Neural crest cell (in vitro differentiated cells): ENCODE measurements at places on chromosomes 13 and 19.
A peak's percentile ranks its signal among the peaks of the same experiment; 100 is the strongest.

- no peak overlapping the region for H3K27ac ChIP-seq
- H3K36me3 ChIP-seq: peaks cover 49% of the 10 kb centered on the region
- DNase-seq: no peak
- H3K27me3 ChIP-seq: peaks cover 3% of the 10 kb centered on the region
- peak overlapping the region; percentile 99 for H3K4me3 ChIP-seq
These were observed 1.6 kb upstream of the ZNF567 start for GRCh38 chr19:36685835-36686234.

- H3K4me3 ChIP-seq: no peak overlapping the region
- H3K4me1 ChIP-seq: peaks cover 10% of the 10 kb centered on the region
- H3K27me3 ChIP-seq: no peaks in the 10 kb centered on the region
These were observed 89.4 kb downstream of the DPF1 start for GRCh38 chr19:38134540-38135149.

- no peak for DNase-seq
- no peak overlapping the region for H3K27ac ChIP-seq
- no peaks in the 10 kb centered on the region for H3K36me3 ChIP-seq
- no peak overlapping the region for H3K4me3 ChIP-seq
- peaks cover 15% of the 10 kb centered on the region for H3K27me3 ChIP-seq
- H3K4me1 ChIP-seq: peaks cover 4% of the 10 kb centered on the region
These were observed 1.4 kb downstream of the KASH5 start for GRCh38 chr19:49389406-49389805.

DNA sequence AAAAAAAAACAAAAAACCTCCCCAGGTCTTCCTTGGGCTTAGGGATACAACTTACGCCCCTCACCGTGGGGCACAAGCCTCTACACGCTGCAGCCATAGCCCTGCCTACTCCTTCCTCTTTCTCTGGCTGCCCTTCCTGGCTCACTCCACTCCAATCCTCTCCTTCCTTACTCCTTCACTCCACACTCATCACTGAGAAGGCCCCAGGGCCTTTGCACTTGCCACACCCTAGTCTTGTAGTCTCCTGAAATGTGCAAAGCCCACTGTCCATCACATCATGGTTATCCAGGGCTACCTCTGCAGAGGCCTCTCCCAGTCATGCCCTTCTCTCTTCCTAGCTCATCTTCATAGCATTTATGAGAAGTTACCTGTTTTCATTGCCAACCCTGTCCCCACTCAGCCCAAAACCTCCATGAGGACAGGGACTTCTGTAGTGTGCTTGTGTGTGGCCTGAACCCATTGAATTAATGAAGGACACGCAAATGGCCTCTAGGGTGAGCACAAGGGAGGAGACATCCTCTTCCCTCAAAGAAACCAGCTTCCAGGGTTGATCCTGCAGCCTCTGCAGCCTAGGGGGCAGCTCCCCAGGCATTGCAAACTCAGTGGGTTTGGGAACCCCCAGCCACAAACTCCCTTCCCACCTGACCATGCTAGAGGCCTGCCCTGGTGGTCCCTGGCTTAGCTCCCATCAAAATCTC is 7.9 kb upstream of the HSH2D start:
- no peak for DNase-seq
- no peak overlapping the region for H3K27ac ChIP-seq
- H3K4me1 ChIP-seq: no peaks in the 10 kb centered on the region
- H3K27me3 ChIP-seq: no peaks in the 10 kb centered on the region
- H3K4me3 ChIP-seq: no peak overlapping the region

GRCh38 chr19:45151821-45152503 is 8.8 kb downstream of the NKPD1 start:
- H3K4me1 ChIP-seq: peaks cover 9% of the 10 kb centered on the region
- H3K27ac ChIP-seq: no peak overlapping the region
- H3K36me3 ChIP-seq: no peaks in the 10 kb centered on the region
- no peak for DNase-seq
- H3K4me3 ChIP-seq: peak overlapping the region; percentile 74
- H3K27me3 ChIP-seq: peaks cover 33% of the 10 kb centered on the region

DNA sequence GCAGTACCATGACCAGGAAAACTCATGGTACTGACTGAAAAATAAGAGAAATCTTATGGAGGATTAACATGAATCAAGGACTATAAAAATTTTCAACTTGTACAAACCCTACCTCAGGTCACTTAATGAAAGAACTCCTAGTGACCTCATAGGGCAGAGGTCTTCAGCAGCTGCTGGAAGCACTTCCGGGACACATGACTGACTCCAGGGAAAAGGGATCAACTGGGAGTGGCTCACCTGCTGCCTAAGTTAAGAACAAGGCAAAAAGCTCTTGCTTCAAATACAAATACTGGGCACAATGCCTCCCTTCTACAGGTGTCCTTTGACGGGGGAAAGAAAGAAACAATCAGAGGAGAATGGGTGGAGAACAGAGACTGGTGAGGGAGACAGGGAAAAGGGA is 18.6 kb downstream of the DOCK9 start:
- DNase-seq: no peak
- no peak overlapping the region for H3K4me3 ChIP-seq
- H3K27ac ChIP-seq: no peak overlapping the region
- peaks cover 7% of the 10 kb centered on the region for H3K4me1 ChIP-seq
- H3K27me3 ChIP-seq: no peaks in the 10 kb centered on the region

DNA sequence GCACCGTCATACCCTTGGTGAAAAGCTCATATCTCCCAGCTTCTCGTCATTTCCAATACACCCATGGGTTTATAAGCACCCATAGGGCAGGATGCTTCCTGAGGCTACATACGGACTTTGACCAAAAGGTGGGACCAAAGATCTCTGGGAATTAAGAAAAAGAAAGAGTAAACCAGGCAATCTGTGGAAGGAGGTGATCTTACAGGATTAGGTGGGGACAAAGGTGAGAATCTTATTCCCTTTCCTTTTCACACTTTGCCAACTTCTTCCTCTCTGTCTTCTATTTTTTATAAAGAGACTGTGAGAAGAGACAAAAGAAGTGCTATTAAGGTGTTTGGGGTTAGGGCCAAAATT is 172.0 kb downstream of the DLEU7 start:
- DNase-seq: no peak
- no peaks in the 10 kb centered on the region for H3K27me3 ChIP-seq
- no peak overlapping the region for H3K4me3 ChIP-seq
- H3K4me1 ChIP-seq: peaks cover 40% of the 10 kb centered on the region
- H3K27ac ChIP-seq: no peak overlapping the region
- no peaks in the 10 kb centered on the region for H3K36me3 ChIP-seq

DNA sequence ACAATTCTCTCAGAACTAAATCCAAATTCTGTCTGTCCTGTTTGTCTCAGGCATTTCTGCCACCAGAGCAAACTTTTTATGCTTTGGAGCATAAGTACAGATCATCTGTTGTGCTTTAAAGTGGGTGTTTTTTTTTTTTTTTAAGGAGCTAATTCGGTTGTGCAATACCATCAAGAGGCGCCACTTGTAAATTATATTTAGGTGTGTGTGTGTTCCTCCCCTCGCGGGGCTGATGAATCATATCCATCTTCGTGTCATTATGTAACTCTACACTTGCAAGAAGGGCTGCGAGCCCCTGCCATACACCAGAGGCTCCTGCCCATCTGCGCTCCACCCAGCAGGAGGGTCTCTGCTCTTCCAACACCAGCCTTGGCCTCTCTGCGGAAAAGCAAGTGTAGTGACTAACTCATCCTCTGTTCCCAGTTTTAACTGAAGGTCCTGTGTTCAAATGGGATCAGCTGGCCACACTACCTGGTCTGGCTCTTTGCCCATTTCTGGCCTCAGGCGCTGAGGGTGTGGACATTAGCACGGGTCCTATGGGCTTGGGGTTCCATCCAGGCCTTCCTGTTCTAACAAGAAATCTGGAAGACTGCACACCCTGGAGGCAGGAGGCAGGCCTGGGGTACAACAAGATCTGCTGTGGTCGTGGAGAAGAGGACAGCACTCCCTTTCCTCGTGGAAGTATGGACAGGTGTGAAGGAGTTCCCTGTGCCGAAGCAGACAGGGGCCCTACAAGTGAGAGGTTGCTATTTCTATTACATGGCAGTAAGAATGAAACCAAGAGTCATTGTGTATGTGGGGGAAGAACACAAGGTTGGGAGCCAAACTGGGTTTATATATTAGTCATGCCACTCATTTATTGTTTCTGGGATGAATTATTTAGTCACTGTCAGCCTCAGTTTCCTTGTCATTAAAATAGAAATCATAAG is 96.1 kb upstream of the MBNL2 start:
- no peaks in the 10 kb centered on the region for H3K36me3 ChIP-seq
- H3K27me3 ChIP-seq: no peaks in the 10 kb centered on the region
- no peak for DNase-seq
- peaks cover 13% of the 10 kb centered on the region for H3K4me1 ChIP-seq

DNA sequence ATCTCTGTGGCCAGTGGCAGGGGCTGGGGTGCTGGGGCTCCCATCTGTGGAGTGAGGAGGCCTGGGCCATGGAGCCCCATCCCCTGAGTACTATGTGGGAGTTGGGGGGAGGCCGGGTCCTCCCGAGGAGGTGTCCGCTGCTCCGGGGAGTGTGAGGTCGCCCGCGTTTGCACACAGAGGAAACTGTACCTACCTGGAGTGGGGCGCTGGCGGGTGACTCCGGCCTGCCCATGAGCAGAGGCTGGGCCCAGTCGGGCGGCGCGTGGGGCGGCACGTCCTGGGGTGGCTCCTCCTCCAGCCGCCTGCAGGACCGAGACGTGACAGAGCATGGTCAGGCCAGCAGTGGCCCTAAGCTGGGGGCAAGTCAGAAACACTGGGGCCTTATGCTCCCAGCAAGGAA is 33.8 kb upstream of the MATK start:
- no peaks in the 10 kb centered on the region for H3K36me3 ChIP-seq
- H3K4me3 ChIP-seq: no peak overlapping the region
- no peaks in the 10 kb centered on the region for H3K27me3 ChIP-seq
- DNase-seq: no peak

GRCh38 chr13:102322211-102322610 is 79.6 kb downstream of the FGF14 start:
- no peak overlapping the region for H3K4me3 ChIP-seq
- peaks cover 14% of the 10 kb centered on the region for H3K4me1 ChIP-seq
- no peaks in the 10 kb centered on the region for H3K36me3 ChIP-seq
- DNase-seq: no peak
- H3K27me3 ChIP-seq: no peaks in the 10 kb centered on the region

DNA sequence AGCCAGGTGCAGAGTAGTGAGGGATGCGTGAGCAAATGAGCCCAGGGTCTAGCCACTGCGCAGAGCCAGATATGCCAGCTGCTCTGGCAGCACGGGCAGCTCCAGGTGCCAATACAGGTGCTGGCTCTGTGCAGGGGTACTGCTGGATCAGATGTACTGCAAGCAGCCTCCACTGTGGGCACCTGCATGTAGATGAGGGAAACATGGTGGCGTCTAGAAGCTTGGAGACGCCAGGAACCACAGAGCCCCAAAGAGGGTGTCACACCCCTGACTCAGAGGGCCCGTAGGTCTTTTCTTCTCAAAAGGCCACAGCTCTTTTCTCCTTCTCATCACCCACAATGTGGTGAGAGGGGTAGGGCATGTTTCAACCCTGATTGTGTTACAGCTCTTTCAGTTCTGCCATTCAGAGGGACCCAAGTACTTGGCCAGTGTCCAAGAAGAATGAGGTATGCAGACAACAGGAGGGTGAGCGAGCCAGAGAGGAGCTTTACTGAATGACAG is 244.4 kb upstream of the SLITRK1 start:
- H3K4me1 ChIP-seq: peaks cover 8% of the 10 kb centered on the region
- no peak overlapping the region for H3K27ac ChIP-seq

DNA sequence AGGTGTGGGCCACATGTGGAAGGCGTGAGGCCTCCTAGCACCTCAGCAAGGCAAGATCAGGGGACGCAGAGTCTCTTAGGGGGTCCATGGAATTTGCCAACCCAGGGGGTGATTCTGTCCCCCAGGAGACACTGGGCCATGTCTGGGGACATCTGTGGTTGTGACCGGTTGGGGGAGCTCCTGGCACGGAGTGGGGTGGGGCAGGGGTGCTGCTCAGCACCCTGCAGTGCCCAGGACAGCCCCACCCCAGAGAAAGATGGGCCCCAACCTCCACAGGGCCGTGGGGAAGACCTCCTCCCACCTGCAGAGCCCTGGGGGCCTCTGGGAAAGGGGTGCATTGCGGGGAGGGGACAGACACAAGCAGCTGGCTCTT is 4.0 kb downstream of the MKNK2 start:
- H3K4me1 ChIP-seq: peaks cover 5% of the 10 kb centered on the region
- H3K4me3 ChIP-seq: no peak overlapping the region
- no peak overlapping the region for H3K27ac ChIP-seq
- no peaks in the 10 kb centered on the region for H3K36me3 ChIP-seq
- H3K27me3 ChIP-seq: no peaks in the 10 kb centered on the region
- no peak for DNase-seq

- DNase-seq: no peak
- no peak overlapping the region for H3K27ac ChIP-seq
- H3K36me3 ChIP-seq: no peaks in the 10 kb centered on the region
- no peak overlapping the region for H3K4me3 ChIP-seq
- no peaks in the 10 kb centered on the region for H3K4me1 ChIP-seq
These were observed 159.2 kb downstream of the SLC7A1 start for GRCh38 chr13:29436291-29436690.

DNA sequence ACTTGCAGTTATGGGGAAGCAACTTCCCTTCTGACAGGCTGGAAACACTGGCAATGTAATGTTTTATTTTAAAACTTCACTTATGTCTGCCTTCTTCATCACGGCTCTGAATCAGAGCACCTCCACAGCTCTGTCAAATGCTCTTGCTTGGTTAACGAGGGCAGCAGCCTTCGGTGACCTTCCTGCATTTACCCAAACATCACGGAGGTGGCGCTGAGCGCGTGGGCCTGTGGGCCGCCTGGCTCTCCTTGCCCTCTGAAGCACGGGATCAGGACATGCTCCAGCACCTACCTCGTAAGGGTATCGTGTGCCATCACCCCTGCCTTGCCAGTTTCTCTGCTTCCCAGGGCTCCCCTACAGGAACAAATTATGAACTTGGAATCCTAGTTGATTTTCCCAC is 310.0 kb downstream of the TEX29 start:
- DNase-seq: no peak
- peaks cover 2% of the 10 kb centered on the region for H3K27me3 ChIP-seq
- no peak overlapping the region for H3K27ac ChIP-seq
- peaks cover 16% of the 10 kb centered on the region for H3K4me1 ChIP-seq
- H3K4me3 ChIP-seq: no peak overlapping the region

- peaks cover 6% of the 10 kb centered on the region for H3K36me3 ChIP-seq
- peaks cover under 1% of the 10 kb centered on the region for H3K4me1 ChIP-seq
- H3K4me3 ChIP-seq: no peak overlapping the region
- H3K27me3 ChIP-seq: no peaks in the 10 kb centered on the region
- DNase-seq: no peak
These were observed 63.9 kb downstream of the LATS2 start for GRCh38 chr13:20997301-20998161.

- H3K4me1 ChIP-seq: peaks cover 27% of the 10 kb centered on the region
- H3K27me3 ChIP-seq: no peaks in the 10 kb centered on the region
- no peak overlapping the region for H3K4me3 ChIP-seq
- no peak for DNase-seq
These were observed 627.9 kb upstream of the KLF12 start for GRCh38 chr13:74761801-74762757.

- no peak overlapping the region for H3K27ac ChIP-seq
- no peaks in the 10 kb centered on the region for H3K27me3 ChIP-seq
- no peak for DNase-seq
- H3K4me3 ChIP-seq: peak overlapping the region; percentile 3
- peaks cover 31% of the 10 kb centered on the region for H3K4me1 ChIP-seq
These were observed 43.6 kb downstream of the SLAIN1 start for GRCh38 chr13:77740931-77741596.
